Stimulated activated CD4-positive, alpha-beta T cell treated with anti-CD3 and anti-CD28 coated beads, TNF-alpha, amount 100 ng/mL, for 4 hours (primary cell): ENCODE measurements at places on chromosomes 2 and 18.

GRCh38 chr2:5672749-5673144, 19.4 kb upstream of the SOX11 start:
- DNase-seq = no peak

- no peak for DNase-seq
Measured at GRCh38 chr18:77262643-77263465, 13.2 kb downstream of the GALR1 start.

- no peak for DNase-seq
Measured at GRCh38 chr2:208426412-208427045, 19.9 kb downstream of the PTH2R start.

DNA sequence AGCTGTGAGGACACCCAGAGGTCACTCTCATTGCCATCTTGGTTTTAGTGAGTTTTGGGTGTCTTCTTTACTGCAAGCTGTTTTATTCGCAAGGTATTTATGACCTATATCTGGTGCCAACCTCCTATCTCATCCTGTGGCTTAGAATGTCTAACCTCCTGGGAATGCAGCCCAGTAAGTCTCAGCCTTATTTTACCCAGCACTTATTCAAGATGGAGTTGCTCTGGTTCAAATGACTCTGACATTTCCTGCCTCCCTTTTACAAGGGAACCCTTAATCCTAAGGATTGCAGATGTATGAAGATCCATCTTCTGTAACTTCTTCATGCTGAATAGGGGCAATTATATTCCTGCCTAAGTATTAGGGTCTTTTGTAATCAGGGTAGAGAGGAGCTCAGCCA, 708.0 kb downstream of the TMEM182 start:
- no peak for DNase-seq

DNA sequence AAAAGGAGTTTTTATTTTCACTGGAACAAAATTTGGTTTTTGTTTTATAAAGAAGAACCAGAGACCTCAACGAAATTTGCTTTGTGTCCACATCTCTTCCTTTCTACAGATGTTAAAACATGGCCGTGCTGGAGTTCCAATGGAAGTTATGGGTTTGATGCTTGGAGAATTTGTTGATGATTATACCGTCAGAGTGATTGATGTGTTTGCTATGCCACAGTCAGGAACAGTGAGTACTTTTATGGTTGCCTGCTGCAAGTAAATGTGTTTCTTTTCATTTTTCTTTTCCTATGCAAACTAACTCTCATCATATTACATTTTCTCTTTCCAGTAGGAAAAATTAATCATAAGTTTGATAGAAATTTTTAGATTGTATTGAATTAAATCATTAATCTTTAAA, 48.4 kb upstream of the TBR1 start:
- no peak for DNase-seq

GRCh38 chr2:186639939-186640338, 50.1 kb downstream of the ITGAV start:
- no peak for DNase-seq

GRCh38 chr18:13587001-13587400, 139.4 kb downstream of the FAM210A start:
- no peak for DNase-seq

- DNase-seq = no peak
Measured at GRCh38 chr2:127117603-127118002, 10.6 kb upstream of the BIN1 start.

DNA sequence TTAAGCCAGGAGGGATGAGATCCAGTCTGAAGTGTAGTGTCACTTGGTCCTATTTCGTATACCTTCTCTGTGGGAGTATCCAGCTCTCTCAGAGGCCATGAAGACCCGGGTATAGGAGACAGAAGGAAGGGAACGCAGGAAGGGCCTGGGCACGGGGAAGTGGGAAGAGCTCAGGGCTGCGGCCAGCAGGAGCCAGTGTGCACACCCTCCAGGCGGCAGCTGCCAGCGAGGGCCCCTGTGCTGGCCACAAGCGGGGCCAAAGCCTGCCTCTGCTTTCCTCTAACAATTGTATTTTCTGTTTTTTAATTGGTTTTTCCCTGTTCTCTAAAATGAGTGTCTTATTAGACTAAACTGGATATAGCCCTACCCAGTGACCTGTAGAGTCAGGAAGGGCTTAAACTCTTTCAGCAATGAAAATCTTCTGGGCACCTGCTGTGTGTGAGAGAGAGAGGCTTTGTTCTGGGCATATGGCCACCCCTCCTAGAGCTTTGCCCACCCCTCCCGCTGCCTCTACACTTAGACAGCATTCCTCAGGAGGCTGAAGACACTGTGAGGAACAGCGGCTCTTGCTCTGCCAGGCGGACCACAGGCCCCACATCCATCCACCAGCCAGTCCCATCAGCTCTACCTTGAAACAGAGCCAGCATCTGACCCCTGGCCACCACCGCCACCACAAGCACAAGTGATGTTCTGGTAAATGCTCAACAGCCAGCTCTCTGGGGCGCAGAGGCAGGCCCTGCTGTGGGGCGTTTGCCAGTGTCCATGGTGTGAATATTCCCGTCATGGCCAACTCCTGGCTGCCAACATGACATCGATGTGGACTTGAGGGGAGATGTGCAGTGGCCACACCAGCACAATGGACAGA, 9.5 kb downstream of the GPR17 start:
- no peak for DNase-seq

- no peak for DNase-seq
Measured at GRCh38 chr2:137220438-137220993, 455.2 kb downstream of the THSD7B start.

DNA sequence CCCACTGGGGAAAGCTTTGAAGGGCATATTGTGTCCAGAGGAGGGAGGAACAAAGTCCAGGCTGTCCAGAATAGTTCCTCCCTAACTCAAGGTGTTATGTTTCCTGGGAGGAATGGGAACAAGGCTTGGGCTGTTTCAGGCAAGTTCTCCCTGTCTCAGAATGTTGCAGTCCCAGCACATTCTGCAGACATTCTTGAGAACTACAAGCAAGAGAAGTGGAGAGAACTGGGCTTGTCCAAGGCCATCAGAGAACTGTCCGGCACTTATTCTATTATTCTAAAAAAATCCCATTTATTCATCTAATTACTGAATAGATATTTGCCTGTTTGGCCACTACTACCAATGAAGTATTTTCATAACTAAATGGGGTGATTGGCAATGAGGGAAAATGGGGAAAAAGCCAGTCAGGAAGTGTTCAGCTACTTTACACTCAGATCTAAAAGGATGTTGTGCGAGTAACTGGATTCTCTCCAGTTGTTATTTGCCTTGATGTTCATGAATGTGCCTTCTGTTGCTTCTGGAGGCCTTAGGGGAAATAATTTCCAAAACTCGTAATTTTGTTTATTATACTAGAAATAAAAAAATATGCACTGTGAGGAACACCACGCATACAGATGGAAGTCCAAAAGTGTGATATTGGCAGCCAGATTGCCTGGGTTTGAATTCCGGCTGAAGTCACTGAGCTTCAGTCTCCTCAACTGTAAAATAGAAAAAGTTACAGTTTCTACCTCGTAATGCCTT, 300.1 kb upstream of the RND3 start:
- no peak for DNase-seq

- no peak for DNase-seq
Measured at GRCh38 chr2:127634066-127634617, 11.8 kb upstream of the GPR17 start.

GRCh38 chr2:193409951-193410350, 1215.2 kb upstream of the TMEFF2 start:
- DNase-seq = no peak

DNA sequence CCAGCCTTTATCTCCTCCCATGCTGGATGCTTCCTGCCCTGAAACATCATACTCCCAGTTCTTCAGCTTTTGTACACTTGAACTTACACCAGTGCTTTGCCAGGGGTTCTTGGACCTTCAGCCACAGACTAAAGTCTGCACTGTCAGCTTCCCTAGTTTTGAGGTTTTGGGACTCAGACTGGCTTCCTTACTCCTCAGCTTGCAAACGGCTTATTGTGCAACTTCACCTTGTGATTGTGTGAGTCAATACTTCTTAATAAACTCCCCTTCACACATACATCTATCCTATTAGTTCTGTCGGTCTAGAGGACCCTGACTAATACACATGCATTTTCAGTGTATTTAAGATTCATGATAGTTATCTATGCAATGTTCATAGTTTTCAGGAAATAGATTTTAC, 35.8 kb upstream of the ZNF804A start:
- DNase-seq = no peak

- no peak for DNase-seq
Measured at GRCh38 chr2:40225670-40226210, 226.2 kb downstream of the SLC8A1 start.

DNA sequence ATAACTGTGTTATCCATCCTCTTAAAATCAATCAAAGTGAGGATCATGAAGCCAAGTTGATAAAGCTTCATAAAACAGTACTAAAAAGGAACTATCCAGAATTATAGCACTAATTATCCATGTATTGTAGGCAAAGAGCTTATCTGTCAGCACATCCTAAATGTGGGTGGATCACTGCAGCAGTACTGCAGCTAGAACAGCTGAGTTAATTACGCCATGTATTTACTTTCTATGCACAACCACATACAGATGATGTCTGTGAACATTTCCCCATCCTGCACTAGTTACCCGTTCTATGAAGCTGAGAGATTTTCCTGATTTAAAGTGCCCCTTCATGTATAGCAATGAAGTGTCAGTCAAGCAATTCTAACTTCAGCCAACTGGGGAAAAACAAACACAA, 96.6 kb downstream of the RAPH1 start:
- DNase-seq = no peak

DNA sequence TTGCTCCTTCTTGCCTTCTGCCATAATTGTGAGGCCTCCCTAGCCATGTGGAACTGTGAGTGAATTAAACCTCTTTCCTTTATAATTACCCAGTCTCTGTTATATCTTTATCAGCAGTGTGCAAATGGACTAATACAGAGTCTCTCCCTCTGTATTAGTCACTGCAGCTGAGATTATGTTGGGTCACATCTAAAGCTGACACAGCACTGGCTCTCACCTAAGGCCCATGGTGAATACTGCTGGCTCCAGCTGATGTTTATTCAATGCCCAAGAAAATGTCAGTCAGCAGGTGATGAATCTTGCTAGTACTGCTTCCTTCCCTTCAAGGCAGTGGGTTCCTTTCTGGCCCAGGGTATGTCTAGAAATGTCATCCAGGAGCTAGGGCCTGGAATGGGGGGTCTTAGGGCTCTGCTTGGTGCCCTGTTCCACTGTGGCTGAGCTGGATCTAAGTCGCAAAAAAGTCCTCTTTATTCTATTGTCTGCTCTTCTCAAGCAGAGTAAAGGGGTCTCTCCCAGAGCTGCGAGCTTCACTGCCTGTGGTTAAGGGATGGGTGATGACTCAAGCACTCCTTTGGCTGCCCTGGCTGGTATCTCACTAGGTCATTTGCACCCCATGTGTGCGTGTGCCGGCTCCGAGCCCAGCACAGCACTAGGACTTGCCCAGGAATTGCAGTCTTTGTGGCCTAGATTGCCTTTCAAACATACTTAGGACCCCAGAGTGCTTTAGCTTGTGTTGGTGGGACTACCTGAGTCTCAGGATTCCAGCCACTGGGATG, 29.9 kb downstream of the PPP1R1C start:
- no peak for DNase-seq

DNA sequence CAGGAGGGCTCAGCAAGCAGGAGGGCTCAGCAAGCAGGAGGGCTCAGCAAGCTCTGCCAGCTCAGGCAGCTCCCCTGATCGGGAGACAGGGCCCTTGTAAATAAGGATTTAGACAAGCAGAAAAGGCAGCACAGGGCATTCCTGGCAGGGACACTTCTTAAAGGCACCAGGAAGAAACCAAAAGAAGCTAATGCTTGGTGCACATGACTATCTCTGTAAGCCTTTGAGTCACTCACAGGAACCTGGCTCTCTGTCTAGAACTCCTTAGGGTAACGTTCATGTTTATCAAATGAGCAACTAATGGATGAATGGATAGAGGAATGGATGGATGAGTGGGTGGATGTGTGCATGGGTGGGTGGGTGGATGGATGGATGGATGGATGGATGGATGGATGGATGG, 28.4 kb downstream of the TMEM37 start:
- no peak for DNase-seq

DNA sequence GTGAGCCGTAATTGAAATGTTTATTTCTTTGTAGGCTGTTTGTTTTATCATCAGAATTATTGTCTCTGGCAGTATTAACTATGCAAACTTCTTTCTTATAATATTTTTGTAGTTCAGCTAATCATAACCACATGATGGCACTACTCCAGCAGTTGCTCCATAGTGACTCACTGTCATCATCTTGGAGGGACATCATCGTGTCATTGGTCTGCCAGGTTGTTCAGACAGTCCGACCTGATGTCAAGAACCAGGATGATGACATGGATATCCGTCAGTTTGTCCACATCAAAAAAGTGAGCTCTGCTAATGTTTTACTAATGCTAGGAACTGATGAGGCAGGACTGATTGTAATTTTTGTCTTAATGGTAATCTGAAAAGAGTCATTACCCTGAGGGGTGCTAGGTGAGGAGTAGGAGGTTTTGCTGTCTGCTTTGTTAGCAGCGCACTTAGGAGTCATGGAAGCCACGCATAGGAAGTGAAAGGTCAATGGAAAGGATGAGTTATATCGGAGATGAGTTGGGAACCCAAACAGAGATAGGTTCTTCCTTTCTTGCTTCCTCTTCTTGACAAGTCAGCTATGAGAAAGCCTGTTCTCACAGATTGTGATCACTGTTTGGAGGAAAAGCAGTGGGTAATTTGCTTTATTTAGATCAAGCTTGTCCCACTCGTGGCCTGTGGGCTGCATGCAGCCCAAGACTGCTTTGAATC, 49.2 kb downstream of the PIKFYVE start:
- DNase-seq = no peak

- no peak for DNase-seq
Measured at GRCh38 chr2:83342860-83343329, 1116.2 kb downstream of the SUCLG1 start.

- no peak for DNase-seq
Measured at GRCh38 chr2:101698844-101699754, 1.6 kb downstream of the MAP4K4 start.

- DNase-seq = no peak
Measured at GRCh38 chr2:168454737-168455644, 1.1 kb upstream of the CERS6 start.

GRCh38 chr2:241072151-241072550, 29.9 kb downstream of the MTERF4 start:
- DNase-seq = no peak

- no peak for DNase-seq
Measured at GRCh38 chr18:27789406-27789805, 387.5 kb downstream of the CDH2 start.
